Type B pancreatic cell (in vitro differentiated cells): ENCODE measurements at places on chromosomes 2 and 18.

GRCh38 chr2:222846003-222846402, 14.8 kb upstream of the ACSL3 start:
- peaks cover 8% of the 10 kb centered on the region for H3K4me1 ChIP-seq
- H3K4me3 ChIP-seq = no peak overlapping the region
- no peak overlapping the region for H3K27ac ChIP-seq
- H3K27me3 ChIP-seq = no peaks in the 10 kb centered on the region
- H3K36me3 ChIP-seq = no peaks in the 10 kb centered on the region

GRCh38 chr2:105287692-105288091, 41.8 kb downstream of the TGFBRAP1 start:
- no peak overlapping the region for H3K4me3 ChIP-seq
- H3K27me3 ChIP-seq = no peaks in the 10 kb centered on the region
- DNase-seq = no peak

GRCh38 chr2:70091816-70092215, 4.5 kb downstream of the PCBP1 start:
- H3K4me3 ChIP-seq = no peak overlapping the region
- H3K4me1 ChIP-seq = peaks cover 17% of the 10 kb centered on the region
- peaks cover 50% of the 10 kb centered on the region for H3K36me3 ChIP-seq
- peaks cover 7% of the 10 kb centered on the region for H3K27me3 ChIP-seq

- H3K27me3 ChIP-seq = peaks cover 4% of the 10 kb centered on the region
- H3K36me3 ChIP-seq = no peaks in the 10 kb centered on the region
- no peak overlapping the region for H3K27ac ChIP-seq
- no peak overlapping the region for H3K4me3 ChIP-seq
- H3K4me1 ChIP-seq = no peaks in the 10 kb centered on the region
Measured at GRCh38 chr2:241994086-241994485, 124.6 kb downstream of the RTP5 start.

- H3K36me3 ChIP-seq = peaks cover 8% of the 10 kb centered on the region
- H3K27me3 ChIP-seq = no peaks in the 10 kb centered on the region
- H3K27ac ChIP-seq = peak overlapping the region; percentile 53
Measured at GRCh38 chr2:220533485-220533884, 906.1 kb downstream of the SLC4A3 start.

DNA sequence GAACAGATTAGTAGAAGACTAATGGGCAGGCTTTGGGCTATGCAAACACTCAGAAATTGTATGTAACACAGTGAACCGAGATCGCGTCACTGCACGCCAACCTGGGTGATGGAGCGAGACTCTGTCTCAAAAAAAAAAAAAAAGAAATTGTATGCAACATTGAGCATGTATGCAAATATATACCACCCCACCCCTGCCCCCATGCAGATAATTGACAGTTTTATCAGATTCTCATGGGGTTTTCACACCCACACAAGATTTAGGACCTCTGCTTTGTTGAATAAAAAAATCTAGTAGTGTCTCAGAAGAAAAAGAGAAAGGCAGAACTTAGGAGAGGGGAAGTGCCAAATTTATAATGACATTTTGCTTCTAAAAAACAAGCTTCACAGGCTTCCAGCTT, 131.6 kb upstream of the FN1 start:
- H3K27ac ChIP-seq = no peak overlapping the region
- DNase-seq = no peak
- no peak overlapping the region for H3K4me3 ChIP-seq
- peaks cover 8% of the 10 kb centered on the region for H3K4me1 ChIP-seq
